Right cardiac atrium (tissue), 5 donors: ENCODE measurements at places on chromosomes 16 and 17. TPM values are rescaled to one million over a fixed set of nuclear protein-coding genes. Genes with fewer than 3 reads are reported as not detected.
A peak's percentile ranks its signal among the peaks of the same experiment; 100 is the strongest.

Gene PPY
- total RNA-seq: not detected

Gene KRT27
- total RNA-seq: not detected

Gene LGALS3BP
- total RNA-seq: 456 TPM

Gene TRPV2
- 7.1 TPM for total RNA-seq

Gene IGFBP4
- 298 TPM for total RNA-seq

Gene SCNN1B
- not detected for total RNA-seq

- peak; percentile 65 for DNase-seq
Observed at GRCh38 chr16:14310519-14310991, 239.4 kb downstream of the MRTFB start.

GRCh38 chr16:68229431-68230175 is 6.3 kb downstream of the ESRP2 start:
- DNase-seq: no peak

DNA sequence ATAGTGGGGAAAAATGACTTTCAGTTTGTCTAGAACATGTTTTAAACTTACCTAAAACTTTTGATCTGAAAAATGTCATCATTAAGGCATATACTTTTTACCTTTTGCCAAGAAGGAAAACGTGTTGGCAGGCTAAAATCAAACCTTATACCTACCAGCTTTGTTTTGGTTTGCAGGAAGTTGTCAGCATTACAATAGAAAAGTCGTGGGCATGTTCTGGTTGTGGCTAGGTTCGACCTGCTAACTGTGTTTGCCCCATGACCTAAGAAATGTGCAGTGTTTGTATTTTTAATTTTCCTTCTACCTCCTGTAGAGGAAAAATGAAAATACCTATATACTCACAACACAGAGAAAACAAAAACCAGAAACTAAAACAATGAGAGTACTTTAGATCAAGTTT is 13.0 kb downstream of the SKAP1 start:
- DNase-seq: no peak

GRCh38 chr17:8409966-8410882 is 12.6 kb upstream of the RNF222 start:
- peak; percentile 94 for DNase-seq

DNA sequence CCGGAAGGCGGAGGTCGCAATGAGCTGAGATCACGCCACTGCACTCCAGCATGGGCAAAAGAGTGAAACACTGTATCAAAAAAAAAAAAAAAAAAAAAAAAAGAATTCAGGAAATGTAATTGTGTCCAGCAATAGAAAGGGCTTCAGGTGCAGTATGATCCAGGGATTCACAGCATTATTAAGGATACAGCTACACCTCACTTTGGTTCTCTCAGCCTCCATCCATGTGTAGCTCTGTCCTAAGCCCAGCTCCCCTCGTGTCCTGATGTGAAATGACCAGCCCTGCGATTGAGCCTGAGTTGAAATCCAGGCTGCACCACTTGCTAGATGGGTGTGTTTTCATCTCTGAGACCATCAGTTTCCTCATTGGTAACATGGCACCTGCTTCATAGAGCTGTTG is 3.0 kb downstream of the SLC5A10 start:
- DNase-seq: no peak

- DNase-seq: no peak
Observed at GRCh38 chr17:59711936-59712335, 4.5 kb downstream of the VMP1 start.

DNA sequence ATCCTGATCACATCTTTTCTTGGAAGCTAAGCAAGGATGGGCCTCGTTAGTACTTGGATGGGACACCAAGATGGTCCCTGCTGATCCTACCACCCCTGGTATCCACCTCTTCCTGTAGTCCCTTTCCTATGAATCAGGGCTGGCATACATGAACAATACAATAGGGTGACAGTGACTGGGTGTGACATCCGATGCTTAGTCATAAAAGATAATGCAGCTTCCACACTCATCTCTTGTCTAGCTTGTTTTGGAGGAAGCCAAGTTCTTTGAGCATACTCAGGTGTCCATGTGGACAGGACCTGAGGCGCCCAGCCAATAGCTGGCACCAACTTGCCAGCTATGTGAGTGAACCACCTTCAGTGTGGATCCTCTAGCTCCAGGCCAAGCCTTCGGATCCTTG is 62.5 kb upstream of the NFAT5 start:
- DNase-seq: no peak

GRCh38 chr17:59666235-59666634 is 41.0 kb downstream of the PTRH2 start:
- DNase-seq: no peak

- DNase-seq: no peak
Observed at GRCh38 chr17:69643686-69644085, 229.2 kb downstream of the MAP2K6 start.

- no peak for DNase-seq
Observed at GRCh38 chr16:19844945-19845641, 39.6 kb downstream of the GPRC5B start.

- no peak for DNase-seq
Observed at GRCh38 chr17:80892900-80893603, 98.6 kb upstream of the CHMP6 start.

DNA sequence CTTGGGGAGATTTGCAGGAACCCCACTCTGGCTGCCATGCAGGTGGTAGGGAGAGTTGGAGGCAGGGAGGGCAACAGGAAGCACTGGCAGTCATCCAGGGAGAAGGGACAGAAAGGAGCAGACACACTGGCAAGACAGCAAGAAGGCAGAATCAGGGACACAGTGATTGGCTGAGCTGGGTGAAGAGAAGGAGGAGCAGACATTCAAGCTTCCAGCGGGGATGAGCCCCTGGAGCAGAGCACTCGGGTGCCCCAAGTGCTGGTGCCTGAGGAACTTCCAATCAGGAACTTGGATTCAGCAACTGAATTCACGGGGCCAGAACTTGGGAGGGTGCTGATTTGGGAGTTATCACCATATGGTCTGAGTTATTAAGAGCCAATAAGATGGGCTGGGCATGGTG is 6.3 kb upstream of the ITGA3 start:
- no peak for DNase-seq

DNA sequence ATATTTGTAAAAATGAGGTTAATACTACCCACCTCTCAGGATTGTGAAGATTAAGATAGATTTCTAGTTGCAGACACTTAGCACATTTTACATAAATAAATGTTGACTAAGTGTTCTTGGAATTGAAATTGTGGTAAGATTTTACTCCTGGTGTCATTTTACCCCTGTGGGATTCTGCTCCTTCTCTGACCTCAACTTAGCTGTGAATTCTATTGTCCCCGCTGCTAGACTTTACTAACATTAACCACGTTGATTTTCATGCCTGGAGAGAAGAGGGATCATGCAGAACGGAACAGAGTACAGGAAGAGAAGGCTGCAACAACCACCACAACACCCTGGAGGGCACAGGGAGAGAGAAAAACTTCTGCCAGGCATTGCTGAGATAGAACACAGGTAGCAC is 2.1 kb upstream of the TOM1L1 start:
- no peak for DNase-seq

DNA sequence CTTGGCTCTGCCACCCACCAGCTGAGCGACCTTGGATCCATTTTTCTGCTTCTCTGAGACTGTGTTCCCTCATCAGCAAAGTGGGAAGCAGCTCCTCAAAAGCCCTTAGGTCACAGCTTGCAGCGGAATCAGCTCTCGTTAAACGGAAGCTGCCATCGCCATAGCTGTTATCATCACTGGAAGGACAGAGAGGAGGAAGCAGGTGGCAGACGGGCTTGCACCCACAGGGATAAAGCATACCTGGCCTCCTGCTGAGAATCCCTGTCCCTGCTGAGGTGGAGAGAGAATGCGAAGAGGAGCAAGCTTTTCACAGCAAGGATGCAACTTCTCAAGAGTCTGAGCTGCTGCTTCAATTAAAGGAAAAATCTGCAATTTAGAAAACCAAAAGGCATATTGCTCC is 106.6 kb downstream of the CLEC16A start:
- no peak for DNase-seq

GRCh38 chr16:9232102-9232770 is 140.8 kb downstream of the HAPSTR1 start:
- DNase-seq: no peak

DNA sequence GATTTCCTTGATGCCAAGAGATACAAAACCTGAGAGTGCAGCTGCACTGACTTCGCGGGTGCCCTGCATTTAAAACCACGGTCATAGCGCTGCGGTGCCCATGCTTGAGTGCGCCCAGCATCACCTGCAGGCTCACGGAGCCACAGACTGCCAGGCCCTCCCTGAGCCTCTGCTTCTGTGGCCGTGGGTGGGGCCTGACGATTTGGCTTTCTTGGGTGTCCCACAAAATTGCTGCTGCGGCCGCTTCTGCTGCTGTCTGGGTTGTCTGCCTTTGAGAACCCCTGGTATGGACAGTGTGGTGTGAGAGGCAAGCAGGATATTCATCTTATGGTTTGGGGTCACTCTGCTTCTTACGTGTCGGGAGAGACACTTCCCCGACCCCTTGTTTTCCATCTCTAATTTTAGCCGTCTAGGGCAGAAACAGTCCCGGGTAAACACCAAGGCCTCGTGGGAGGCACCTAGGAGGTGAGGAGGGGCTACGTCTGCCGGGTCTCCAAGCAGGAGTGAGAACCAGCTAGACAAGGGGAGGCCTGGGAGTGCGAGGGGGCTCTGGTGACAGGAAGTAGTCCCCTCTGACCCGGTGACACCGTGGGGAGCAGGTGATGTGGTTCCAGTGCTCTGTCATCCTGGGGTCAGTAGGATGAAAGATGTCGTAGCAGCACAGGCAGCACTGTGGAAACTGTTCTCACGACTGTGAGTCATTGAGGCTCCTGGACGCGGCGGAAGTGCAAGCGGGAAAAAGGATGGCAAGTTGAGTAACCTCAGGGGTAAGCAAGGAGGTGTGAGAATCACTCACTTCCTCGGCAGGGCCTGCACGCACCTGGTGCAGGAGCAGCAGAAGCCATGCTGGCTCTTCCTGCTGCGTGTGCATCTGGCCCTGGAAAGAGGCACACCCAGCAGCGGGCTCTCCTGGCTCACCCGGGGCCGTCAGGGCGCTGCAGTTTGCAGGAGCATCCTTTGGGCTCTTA is 176.3 kb downstream of the RPTOR start:
- DNase-seq: peak; percentile 54

DNA sequence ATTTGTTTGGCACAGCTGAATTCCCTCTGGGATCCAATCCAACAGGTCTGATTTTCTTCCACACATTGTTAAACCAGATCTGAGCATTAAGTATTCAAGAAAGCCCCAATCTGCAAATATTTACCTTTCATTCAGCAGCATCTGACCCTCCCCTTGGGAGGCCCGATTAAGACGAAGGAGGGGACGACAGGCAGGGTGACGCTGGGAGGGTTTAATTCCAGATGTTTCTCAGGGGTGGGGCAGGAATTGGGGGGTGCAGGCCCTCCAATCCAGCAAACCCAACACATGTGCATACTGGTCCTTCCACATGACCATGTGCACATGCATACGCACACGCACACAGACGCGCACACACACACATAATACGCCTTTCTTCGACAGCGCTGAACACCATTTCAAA is 240.5 kb downstream of the GSG1L start:
- no peak for DNase-seq

DNA sequence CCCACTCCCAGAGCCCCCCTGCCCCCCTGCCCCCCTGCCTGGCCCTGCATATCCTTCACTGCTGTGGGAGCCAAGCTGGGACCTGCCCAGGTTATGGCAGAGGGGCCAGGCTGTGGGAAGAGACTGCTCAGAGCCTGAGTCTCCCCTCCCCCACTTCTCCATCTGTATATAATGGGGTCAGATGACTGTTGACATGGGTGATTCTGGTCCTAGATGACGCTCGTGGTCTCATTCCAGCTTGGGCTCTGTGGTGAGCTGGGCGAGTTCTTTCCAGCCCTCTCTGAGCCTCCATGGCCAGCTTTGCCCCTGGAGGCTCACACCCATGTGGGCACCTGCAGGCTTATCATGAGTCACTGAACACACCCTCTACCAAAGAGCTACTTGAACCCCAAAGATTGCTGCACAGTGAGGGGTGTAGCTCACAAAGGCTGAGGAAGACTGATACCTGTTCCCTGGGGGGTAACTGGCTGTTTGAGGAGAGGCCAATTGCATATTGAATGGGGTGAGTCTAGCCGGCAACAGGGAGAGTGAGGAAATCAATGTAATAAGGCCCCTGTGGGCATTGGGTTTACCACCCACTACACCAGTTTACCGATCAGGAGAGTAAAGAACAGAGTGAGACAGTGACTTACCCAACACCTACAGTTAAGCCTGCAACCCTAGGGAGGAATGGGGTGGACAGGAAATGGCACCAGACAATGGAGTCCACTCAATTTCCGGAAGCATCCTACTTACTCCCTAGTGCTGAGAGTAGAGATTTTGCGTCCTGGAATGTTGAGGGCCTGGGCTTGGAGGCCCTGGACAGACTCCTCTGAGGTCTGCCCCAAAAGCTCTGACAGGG is 4.2 kb upstream of the SREBF1 start:
- peak; percentile 15 for DNase-seq

GRCh38 chr16:88535191-88535856 is 34.9 kb upstream of the ZC3H18 start:
- DNase-seq: peak; percentile 57

DNA sequence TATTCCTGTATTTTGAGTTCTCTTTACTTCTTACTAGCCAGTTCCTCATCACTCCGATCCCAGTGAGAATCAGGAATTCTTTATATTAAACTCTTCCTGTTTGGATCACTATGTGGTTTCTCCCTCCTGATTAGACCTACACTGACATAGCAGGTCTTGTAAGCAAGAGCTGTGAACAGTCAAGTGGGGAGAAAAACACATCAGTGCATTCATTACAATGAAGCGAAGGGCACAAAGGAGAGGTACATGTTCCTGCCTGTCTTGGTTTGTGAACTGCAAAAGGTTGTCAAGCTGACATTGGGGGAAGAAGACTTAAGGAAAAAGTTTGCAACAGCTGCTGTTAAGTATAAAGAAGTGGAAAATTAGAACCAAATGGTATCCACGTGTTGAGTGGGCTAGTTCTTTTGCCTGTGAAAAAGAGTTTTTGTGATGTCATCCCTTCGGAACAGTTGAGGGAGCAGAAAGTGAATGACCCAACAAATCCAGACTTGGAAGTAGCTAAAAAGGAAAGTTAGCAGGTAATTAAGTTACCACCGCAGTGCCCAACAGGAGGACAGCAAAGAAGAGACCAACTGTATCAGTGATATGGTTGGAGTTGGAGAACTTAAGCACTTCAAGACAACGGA is 23.0 kb upstream of the TRIM25 start:
- no peak for DNase-seq

DNA sequence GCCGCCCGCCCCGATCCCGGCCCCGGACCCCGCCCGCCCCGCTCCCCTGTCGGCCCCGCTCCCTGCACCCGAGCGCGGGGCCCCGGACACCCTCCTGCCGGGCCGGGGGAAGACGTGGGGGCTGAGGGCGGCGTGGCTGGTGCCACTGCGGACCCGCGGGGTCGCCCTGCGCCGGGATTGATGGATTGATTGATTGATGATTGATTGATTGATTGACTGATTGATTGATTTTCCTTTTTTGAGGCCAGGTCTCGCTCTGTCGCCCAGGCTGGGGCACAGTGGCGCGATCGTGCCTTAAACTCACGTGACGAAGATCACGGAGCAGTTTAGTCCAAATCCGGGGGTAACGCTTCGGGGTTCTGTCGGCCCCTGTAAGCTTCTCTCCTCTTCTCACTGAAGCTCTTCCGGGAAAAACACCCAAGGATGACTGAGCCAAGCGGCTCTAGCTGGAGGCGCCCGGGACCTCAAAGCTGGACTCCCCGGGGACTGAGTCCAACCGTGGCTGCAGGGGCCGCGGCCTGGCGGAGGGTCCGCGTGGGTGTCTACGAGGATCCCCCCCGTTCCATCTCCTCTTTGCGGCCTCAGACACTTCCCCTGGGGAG is 40.2 kb upstream of the BHLHA9 start:
- no peak for DNase-seq
